ENCODE measurements at places on chromosomes 11 and 22. TPM values are rescaled to one million over a fixed set of nuclear protein-coding genes. Genes with fewer than 3 reads are reported as not detected.
A peak's percentile ranks its signal among the peaks of the same experiment; 100 is the strongest.

DNA sequence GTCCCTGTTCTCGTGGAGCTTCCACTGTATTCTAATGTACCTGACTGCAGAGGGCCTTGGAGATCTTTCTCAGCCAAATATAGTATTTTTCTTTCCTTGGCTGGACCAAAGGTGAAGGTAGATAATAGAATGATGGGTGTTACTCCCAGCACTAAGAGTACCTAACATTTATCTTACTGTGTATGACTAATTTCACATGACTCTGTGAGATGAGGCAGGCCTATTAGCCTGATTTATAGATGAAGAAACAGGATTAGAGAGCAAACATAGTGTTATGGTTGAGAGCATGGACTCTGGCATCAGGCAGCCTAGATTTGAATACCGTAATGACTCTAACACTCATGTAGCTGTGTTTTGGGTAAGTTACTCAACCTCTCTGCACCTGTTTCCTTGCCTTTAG, 2.7 kb downstream of the ACO2 start:
- ATAC-seq, result no peak

GRCh38 chr22:44701824-44702478, at the start of gene PRR5:
TSS of gene PRR5 (plus strand) at chr22:44702204. CDS start at chr22:44702475, 271 bp downstream.
- peak; percentile 82 for ATAC-seq

DNA sequence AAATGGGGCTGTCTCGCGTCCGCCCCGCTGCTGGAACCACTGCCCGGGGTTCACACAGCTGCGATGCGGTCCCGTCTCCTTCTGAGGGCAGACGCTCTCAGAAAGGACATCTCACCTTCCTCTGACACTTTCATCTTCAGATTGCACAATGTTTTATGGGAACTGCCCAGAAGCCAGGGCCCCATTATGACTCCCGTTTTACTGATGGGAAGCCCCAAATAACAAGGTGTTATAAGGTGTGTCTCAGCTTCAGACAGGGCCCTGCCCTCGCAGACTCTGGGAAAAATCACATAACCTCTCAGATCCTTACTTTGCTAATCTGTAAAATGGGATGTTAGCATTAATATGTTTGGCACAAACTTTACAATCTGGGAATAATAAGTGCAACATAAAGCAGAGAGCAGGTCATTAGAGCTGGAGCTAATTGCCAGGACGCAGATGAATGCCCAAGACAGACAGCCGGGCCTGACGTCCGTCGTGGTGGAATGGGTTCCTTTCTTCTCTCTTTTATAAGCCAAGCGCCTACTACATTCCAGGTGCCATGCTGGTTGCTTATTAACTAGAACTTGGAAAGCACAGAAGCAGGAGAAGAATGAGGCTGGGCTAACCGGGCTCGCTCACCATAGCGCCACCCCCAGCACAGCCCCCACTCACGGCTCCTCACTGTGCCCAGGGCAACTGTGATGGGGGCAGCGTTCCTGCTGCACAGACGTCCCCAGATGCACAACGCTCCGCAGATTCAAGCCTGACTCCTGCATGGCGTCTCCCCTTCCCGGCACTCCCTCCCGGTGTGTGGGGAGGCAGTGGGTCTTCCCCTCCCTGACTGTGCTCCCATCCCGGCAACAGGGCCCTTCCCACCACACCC, 43.8 kb downstream of the TRMU start:
- no peak for ATAC-seq

PAX6 gene
- 1.1 TPM for total RNA-seq

VSIG10L2 gene
- total RNA-seq, result not detected

CD3D gene
- 1.7 TPM for total RNA-seq

STIM1 gene
- 80.7 TPM for total RNA-seq

TEX12 gene
- total RNA-seq, result not detected

DNA sequence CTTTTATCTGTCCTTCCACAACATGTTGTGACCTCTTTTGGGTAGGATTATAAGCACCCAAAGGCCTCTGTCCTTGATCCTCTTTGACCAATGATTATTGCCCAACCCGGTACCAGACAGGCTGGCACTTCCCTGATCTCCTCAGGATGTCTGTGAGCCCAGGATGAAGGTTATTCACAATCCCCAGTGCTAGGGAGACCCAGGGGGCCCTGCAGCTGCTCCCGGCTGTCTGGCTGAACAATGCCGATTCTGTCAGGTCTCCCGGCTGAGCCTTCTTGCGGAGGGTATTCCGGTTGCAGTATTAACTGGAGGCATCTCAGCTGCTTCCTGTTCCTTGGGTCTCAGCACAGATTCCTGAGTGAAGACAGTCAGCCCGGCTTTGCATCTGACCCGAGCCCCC, 71.2 kb upstream of the CDON start:
- no peak for ATAC-seq

RAB38 gene
- total RNA-seq, result 4.6 TPM

DNA sequence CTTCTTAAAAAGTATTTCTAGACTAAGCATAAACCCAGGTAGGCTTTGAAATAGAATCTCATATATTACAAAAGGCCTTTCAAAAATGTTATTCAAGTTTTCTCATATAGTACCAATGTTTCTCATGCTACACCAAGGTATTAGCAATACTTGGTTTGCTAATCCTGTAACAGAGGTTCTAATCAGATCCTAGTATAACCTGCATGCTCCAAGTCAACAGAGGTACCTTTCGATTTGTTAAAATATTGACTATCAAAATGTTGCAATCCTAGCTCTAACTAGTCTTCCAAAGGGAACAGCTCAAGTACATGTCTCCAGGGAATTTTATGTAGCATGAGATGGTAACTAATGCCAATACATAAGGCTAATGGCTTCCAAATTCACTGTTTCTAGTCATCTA, 98.1 kb upstream of the APOA1 start:
- no peak for ATAC-seq

GRCh38 chr11:124209824-124210357, 26.7 kb downstream of the OR10D3 start:
- no peak for ATAC-seq

DNA sequence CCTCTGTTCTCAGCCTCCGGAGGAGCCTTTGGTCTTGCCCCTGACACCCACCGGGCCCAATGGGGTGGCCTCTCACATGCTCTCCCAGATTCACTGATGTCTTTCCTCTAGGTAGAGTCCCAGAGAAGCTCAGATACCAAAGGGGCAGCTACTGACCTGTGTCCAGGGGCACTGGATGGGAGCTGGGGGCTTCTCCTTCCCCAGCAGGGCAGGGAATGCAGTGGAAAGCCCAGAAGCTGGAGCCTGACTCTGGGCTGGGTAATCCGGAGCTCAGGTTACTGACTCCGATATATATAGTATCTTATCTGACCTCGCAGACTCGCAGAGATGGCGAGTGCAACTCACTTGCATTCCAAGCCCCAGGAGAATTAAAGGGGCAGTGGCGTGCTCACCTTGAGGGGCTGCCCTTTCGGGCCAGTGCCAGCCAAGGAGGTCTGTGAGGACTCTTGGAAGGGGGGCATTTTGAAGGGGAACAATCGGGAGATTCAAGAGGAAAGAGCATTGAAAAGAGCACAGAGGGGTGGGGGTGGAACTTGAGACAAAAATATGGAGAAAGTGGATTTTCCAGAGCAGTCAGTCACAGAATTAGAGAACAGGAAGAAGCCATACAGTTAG, 2.5 kb downstream of the USP2 start:
- no peak for ATAC-seq

DNA sequence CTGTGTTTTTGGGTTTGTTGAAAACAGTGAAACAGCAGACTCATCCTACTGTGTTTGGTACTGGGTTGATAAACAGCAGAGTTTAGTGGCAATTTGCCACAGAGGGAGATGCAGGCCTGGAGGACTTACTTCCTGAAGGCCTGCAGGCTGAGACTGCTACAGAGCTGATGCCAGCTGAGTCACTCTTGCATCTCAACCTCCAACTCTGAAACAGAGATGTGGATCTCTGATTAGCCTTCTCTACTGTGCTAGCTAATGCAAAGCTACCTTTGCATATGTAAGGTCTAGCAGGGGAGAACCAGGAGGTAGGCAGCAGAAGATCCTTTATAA, 14.3 kb downstream of the ATP5MG start:
- ATAC-seq, result peak; percentile 76

DNA sequence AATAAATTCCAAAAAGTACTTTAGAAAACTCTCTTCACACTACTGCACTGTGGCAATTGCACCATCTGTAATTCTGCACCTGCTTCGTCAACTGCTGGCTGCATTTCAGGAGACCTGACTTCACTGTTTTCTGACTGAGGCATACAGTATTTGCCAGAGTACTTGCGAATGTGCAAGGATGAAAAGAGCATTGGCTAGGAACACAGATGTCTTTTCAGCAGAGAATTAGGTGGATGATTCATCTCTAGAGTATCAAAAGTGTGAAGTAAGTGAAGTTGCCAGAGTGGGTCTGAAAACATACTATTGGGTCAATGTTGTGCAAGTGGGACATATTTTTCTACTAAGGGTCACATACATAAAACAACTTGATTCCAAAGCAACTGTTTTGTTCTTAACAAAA, 427.5 kb upstream of the CCDC90B start:
- peak; percentile 71 for ATAC-seq

- ATAC-seq, result no peak
Observed at GRCh38 chr22:26182723-26183122, 13.5 kb downstream of the SEZ6L start.

GVQW3 gene
- total RNA-seq, result 0.16 TPM

- no peak for ATAC-seq
Observed at GRCh38 chr22:46897246-46897623, 134.8 kb downstream of the TBC1D22A start.

DNA sequence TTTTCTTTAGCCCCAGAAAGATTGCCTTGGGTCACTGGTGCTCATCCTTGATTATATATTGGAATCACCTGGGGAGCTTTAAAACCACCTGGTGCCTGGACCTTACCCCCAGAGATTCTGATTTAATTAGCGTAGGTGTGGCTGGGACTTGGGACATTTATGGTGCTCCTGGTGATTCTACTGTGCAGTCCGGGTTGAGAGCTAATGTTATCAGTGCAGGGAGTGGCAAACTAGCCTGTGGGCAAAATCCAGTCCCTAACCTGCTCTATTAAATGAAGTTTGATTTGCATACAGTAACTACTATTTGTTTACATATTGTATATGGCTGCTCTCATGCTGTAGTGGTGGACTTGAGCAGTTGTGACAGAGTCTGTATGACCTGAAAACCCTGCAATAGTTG, 134.0 kb upstream of the SORL1-AS1 start:
- no peak for ATAC-seq

GRCh38 chr11:34936945-34937629, 20.7 kb downstream of the PDHX start:
- no peak for ATAC-seq

DNA sequence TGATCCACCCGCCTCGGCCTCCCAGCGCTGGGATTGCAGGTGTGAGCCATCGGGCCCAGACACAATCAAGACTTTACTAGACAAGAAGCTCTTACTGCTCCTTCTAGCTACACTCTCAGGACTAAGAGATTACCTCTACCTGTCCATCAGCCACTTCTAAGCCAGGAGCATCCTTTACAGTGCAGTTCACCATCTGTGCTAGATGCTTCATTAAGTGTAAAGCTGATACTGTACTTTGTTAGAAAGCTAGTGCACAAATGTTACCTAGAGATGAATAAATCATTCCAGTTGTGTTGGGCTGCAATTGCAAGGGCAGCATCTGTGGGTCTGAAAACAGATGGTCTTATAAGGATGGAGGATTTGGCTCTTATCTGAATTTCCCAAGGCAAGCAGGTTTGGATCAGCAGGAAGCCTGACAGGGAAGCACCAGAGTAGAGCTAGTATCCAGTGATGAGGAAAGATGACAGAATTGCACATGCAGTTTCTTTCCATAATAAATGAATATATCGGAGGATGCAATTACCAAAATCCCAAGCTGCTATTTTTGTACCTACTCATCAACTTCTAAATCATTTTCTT, 58.3 kb downstream of the FAM168A start:
- ATAC-seq, result no peak

GRCh38 chr11:79101656-79102055, 339.2 kb downstream of the TENM4 start:
- no peak for ATAC-seq

APLP2 gene
- total RNA-seq, result 463 TPM

KRTAP5-6 gene
- total RNA-seq, result not detected

DNA sequence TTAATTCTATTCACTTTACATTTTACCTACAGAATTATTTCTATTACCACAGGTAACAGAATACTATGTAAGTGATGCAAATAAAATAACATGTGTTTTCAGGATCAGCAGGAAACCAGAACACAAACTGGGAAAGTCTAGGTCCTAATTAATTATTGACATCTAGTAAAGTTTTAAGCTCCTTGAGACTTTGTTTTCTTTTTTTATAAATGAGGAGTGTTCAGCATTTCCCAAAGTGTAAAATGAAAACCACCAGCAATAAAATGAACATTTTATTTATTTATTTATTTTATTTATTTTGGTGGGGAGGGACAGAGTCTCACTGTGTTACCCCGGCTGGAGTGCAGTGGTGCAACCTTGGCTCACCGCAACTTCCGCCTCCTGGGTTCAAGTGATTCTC, 123.6 kb downstream of the ARHGAP42 start:
- no peak for ATAC-seq

DNA sequence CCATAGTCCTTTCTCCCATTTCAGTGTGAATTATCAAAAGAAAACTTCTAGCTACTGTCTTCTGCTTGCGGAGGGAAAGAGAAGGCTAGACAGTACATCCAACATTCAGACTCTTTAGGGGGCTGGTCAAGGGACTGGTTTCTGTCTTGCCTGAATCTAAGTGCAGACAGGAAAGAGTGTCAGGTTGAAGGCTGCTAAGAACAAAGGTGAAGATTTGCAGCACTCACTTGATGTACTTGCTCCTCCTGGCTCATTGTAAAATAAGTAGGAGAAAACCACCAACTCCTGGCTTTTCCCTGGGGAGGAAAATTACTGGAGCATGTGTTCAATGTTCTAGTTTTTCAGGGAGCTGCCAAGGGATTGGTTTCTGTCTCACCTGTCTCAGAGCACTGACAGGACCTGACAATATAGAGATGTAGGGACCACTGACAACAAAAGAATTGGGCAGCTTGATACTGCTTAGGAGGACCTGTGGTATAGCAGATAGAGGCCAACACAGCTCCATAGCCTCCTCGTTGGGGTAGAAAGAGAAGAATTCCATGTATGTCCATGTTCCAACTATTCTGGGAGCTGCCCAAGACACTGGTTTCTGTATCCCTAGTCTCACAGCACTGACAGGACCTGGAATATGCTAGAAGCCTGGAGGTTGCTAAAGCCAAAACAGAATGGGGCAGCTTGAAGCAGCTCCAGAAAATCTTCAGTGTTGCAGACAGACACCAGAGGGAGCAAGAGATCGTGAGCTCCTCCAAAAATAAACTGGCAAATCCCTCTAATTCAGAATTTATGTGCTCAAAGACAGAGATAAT, 39.7 kb upstream of the MMP12 start:
- ATAC-seq, result peak; percentile 13

GRCh38 chr11:82757660-82758357, 24.1 kb upstream of the FAM181B start:
- no peak for ATAC-seq

DNA sequence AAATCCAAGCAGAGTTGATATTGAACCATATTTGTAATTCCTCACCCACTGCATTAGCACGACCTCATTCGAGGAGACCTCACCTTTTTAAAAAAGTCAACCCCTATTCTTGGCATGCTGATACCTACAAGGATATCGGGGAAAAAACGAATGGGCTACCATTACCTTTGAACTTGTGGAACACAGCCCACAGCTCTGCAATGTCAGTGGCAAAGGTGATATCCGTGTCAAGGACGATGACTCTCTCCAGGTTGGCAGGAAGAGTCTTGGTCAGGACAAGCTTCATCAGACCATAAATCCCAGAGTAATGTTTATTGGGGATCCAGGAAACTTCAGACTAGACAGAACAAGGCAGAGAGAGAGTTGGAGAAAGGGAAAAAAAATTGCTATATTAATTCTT, 355.6 kb downstream of the LARGE1 start:
- ATAC-seq, result no peak

GRCh38 chr11:41116970-41117369, 342.5 kb downstream of the LRRC4C start:
- ATAC-seq, result no peak

- no peak for ATAC-seq
Observed at GRCh38 chr11:121681550-121682268, 228.9 kb upstream of the SORL1-AS1 start.
